ENCODE measurements at places on chromosomes 5 and 9.

- DNase-seq, result no peak
Observed at GRCh38 chr5:130874861-130875417, 290.1 kb downstream of the HINT1 start.

DNA sequence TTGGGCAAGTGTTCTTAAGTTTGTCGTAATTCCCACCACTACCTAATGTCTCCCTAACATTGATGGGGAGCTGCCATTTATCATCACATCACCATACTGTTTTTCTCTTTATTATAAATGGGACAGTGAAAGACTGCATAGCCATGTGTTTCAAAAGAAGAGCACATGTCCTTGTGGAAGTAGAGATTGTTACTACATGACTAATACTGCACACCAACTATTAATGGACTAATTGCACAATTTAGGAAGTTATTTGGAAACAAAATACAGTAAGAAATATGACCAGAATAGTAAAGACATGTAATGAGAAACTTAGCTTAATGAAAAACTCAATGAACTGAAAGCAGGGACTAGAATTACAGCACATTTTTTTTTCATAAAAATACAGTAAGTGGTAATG, 12.0 kb upstream of the ELOVL7 start:
- no peak for DNase-seq

GRCh38 chr5:62600560-62601252, 22.1 kb downstream of the LRRC70 start:
- peak; percentile 32 for DNase-seq

- no peak for DNase-seq
Observed at GRCh38 chr5:163385271-163385670, 52.1 kb upstream of the CCNG1 start.

DNA sequence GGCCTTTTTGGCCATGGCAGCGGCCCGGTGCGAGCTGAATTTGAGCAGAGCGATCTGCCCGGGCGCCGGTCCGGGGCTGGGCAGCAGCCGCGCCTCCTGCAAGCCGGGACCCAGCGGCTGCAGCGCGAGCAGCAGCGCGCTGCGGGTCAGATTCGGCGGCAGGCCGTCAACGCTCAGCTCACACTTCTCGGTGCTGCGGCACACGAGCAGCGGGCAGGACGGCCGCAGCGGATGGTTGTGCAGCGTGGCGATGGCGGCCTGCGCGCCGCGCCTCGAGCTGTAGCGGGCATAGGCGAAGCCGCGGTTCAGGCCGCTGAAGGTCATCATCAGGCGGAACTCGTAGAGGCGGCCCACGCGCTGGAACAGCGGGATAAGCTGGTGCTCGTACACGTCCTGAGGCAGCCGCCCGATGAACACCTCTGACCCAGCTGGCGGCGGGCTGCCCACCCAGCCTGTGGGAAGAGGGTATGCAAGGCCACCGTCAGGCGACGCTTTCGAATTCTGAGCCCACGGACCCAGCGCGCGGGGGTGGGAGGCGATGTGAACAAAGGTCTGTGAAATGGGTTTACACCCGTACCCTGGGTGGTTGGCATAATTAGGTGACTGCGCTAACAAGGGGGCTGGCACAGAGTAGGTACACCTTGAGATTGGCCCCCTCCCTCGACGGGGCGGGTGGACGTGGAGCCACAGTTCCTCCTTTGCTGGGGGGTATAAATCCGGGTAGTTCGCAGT, 755 bp downstream of the DND1 start:
- peak; percentile 17 for DNase-seq

All from SHP77 (cell line).